ENCODE measurements at places on chromosomes 4 and X. TPM values are rescaled to one million over a fixed set of nuclear protein-coding genes. Genes with fewer than 3 reads are reported as not detected.
A peak's percentile ranks its signal among the peaks of the same experiment; 100 is the strongest.

DNA sequence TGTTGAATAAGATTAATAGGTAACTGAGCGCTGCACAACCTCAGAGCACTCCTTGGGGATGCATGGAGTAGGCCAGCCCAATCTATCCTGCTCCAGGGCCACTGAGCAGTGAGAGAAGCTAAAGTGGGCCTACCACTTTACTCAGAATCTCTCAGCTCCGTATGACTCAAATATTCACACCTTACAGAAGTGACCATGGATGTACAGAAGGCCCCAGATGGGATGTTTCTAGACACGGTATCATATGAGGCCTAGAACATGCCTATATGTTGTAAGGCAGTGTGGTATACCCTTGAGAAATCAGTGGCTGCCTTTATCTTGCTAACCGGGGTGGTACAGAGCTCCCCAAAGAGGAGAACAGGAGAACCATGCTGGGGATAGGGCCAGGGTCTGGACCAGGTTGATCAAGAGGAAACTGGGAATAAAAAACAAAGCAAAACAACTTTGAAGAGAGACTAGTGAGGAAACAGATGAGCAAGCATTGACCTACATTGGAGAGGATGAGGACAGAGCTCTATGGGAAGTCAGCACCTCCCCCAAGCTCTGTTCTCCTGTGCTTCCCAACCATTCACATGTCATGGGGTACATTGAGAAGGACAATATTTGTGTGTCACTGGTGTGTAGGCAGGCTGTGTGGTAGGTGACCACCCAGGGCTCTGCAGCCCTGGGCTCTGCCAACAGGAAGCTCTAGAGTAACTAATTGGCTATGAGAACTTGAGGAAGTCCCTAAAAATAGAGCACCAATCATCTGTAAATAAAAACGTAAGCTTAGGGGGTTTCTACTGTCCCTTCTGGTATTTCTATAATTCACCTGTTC lies 31.4 kb downstream of the HOPX start:
- no peaks in the 10 kb centered on the region for H3K36me3 ChIP-seq
- peaks cover 5% of the 10 kb centered on the region for H3K27me3 ChIP-seq
- no peak overlapping the region for H3K27ac ChIP-seq
- no peak for DNase-seq
- peaks cover 6% of the 10 kb centered on the region for H3K4me1 ChIP-seq

GRCh38 chr4:125760201-125760819 lies 445.6 kb downstream of the FAT4 start:
- no peaks in the 10 kb centered on the region for H3K27me3 ChIP-seq
- H3K4me1 ChIP-seq, result peaks cover 6% of the 10 kb centered on the region
- no peak overlapping the region for H3K27ac ChIP-seq
- H3K4me3 ChIP-seq, result no peak overlapping the region
- H3K36me3 ChIP-seq, result no peaks in the 10 kb centered on the region

DNA sequence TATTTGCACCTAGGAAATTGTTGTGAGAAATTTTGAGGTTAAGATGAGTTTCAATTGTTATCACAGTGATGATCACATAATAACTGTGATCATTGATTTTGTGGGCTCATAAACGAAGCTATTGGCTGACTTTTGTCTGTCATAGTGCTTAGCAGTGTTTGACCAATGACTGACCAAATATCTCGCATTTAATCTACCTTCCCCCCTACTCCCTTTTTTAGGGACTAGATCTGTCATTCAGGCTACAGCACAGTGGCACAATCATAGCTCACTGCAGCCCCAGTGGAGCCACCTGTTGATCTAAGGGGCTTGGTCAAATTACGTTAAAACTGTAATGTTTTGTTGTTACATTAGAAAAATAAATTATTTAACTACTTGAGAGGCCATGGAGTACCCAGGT lies 1.5 kb downstream of the FUNDC2 start:
- peaks cover 13% of the 10 kb centered on the region for H3K4me1 ChIP-seq
- DNase-seq, result peak; percentile 2
- peak overlapping the region; percentile 90 for H3K27ac ChIP-seq

- DNase-seq, result no peak
- H3K4me1 ChIP-seq, result no peaks in the 10 kb centered on the region
- H3K4me3 ChIP-seq, result no peak overlapping the region
- H3K27me3 ChIP-seq, result peaks cover 53% of the 10 kb centered on the region
These were observed 129.4 kb downstream of the CLCN4 start for GRCh38 chrX:10286195-10286594.

- peak overlapping the region; percentile 82 for H3K27ac ChIP-seq
- H3K4me1 ChIP-seq, result peaks cover 5% of the 10 kb centered on the region
- no peak overlapping the region for H3K4me3 ChIP-seq
- H3K36me3 ChIP-seq, result peaks cover 6% of the 10 kb centered on the region
- peaks cover 61% of the 10 kb centered on the region for H3K27me3 ChIP-seq
These were observed 139.1 kb downstream of the COL4A6 start for GRCh38 chrX:108299101-108299591.

DNA sequence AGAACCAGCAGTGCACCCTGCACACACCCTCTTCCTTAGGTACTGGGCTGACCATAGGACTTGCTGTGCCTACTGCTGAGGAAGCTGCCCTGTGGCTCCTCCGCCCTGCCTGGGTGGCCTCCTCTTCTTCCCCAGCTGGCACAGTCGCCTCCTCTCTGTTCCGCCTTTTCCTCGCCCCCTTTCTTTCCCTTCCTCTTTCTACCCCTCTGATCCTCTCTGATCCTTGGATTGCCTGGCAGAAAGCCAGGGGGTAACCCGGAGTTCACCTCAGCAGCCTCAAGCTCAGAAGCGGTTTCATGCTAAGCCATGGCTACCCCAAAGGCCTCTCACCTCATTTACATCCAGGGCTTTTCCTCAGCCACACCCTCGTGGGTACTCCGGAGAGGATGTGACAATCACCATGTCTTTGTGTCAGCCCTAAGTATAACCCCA lies 136.2 kb downstream of the SMIM20 start:
- DNase-seq, result no peak
- peaks cover 20% of the 10 kb centered on the region for H3K4me1 ChIP-seq
- no peak overlapping the region for H3K4me3 ChIP-seq

DNA sequence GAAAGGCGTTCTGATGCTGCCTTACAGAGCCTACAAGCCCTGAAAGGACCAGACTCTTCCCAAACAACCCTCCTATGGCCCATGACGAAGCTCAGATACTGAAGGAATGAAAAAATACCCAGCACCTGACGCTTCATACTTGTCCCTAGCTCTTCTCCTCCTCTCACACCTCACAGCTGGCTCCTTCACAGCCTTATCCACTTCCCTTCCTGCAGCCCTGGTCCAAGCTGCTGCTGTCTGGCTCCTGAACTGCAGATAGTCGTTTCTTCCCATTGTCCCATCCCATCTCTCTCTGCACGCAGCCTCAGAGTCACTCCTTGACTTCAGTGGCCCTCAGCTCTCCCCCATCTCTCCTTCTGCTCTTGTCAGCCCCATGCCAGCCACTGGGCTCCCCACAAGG lies 56.6 kb downstream of the FAM193A start:
- H3K36me3 ChIP-seq, result peaks cover 19% of the 10 kb centered on the region
- H3K4me1 ChIP-seq, result peaks cover 26% of the 10 kb centered on the region
- no peak overlapping the region for H3K4me3 ChIP-seq

DNA sequence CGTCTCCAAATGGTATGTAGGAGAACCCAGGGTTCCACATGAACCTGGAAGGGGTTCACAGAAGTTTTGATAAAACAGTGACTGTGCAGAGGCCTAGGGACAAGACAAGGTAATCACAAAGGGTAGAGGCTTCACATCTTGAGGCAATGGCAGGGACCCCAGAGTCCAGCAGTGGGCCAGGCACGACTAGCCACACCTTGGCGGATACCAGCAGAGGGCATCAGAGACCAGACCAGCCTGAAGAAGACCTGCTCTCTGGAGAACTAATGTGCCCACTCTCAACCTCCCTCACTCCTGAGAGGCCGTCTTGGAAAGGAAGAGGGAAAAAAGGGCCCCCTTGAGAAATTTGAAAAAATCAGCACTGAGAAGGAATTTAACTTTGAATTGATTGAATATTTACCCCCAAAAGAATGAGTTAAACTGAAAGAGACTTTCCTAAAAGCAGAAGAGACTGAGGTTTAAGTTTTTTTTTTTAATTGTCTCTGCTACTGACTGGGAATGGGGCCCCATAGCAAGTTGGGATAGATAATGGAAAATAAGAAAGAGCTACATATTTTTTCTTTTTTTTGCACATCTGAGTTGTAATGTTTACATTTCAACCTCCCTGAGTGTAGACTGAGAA lies 243.8 kb upstream of the JADE1 start:
- H3K27me3 ChIP-seq, result no peaks in the 10 kb centered on the region
- peak; percentile 61 for DNase-seq
- H3K4me1 ChIP-seq, result peaks cover 17% of the 10 kb centered on the region
- H3K27ac ChIP-seq, result peak overlapping the region; percentile 13
- no peaks in the 10 kb centered on the region for H3K36me3 ChIP-seq
- H3K4me3 ChIP-seq, result no peak overlapping the region

GRCh38 chr4:111213531-111213930 lies 590.7 kb upstream of the PITX2 start:
- no peaks in the 10 kb centered on the region for H3K4me1 ChIP-seq
- DNase-seq, result no peak
- H3K27me3 ChIP-seq, result peaks cover 35% of the 10 kb centered on the region
- no peaks in the 10 kb centered on the region for H3K36me3 ChIP-seq

GRCh38 chr4:152068866-152069265 lies 308.1 kb upstream of the GATB start:
- H3K27ac ChIP-seq, result no peak overlapping the region
- no peak for DNase-seq

DNA sequence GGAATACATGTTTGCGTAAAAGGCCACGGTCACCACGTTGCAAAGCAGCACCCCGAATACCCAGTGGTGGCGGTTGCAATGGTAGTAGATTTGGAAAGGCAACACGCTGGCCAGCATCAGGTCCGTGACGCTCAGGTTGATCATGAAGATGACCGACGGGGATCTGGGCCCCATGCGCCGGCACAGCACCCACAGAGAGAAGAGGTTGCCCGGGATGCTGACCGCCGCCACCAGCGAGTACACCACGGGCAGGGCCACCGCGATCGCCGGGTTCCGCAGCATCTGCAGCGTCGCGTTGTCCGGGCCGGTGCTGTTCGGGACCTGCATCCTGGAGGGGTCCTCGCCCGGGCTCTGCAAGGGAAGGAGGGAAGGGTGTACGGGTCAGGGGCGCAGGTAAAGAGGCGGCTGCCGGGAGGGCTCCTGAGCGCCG lies 13.5 kb upstream of the ASMTL start:
- no peak for DNase-seq
- H3K27me3 ChIP-seq, result peaks cover 31% of the 10 kb centered on the region
- H3K36me3 ChIP-seq, result no peaks in the 10 kb centered on the region
- H3K27ac ChIP-seq, result no peak overlapping the region
- H3K4me3 ChIP-seq, result no peak overlapping the region

DNA sequence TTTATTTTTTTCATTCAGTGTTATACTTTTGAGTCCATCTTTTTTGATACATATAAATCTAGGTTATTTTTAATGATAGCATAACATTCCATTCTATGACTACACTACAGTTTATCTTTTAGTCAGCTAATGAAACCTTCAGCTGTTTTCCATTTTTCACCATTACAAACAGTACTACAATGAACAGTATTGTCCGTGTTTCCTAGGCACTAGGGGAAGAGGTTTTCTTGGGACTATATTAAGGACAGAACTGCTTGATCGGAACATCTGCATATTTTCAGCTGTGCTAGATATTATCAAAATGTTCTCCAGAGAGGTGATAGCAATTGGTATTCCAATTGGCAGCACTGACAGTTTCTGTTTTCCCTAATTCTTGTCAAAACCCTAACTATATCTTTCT lies 44.3 kb upstream of the HCCS start:
- no peak overlapping the region for H3K27ac ChIP-seq
- H3K36me3 ChIP-seq, result no peaks in the 10 kb centered on the region
- no peak overlapping the region for H3K4me3 ChIP-seq

GRCh38 chrX:123743312-123743711 lies 10.5 kb upstream of the THOC2 start:
- H3K27ac ChIP-seq, result no peak overlapping the region
- H3K27me3 ChIP-seq, result no peaks in the 10 kb centered on the region
- H3K36me3 ChIP-seq, result no peaks in the 10 kb centered on the region

Gene TRIM61
- total RNA-seq, result 0.26 TPM

Gene HTN1
- not detected for total RNA-seq

Gene RASL11B
- total RNA-seq, result 2.6 TPM

Gene SOWAHD
- total RNA-seq, result not detected

Gene MTNR1A
- total RNA-seq, result not detected
